ENCODE measurements at places on chromosomes 12 and 14. TPM values are rescaled to one million over a fixed set of nuclear protein-coding genes. Genes with fewer than 3 reads are reported as not detected.

DNA sequence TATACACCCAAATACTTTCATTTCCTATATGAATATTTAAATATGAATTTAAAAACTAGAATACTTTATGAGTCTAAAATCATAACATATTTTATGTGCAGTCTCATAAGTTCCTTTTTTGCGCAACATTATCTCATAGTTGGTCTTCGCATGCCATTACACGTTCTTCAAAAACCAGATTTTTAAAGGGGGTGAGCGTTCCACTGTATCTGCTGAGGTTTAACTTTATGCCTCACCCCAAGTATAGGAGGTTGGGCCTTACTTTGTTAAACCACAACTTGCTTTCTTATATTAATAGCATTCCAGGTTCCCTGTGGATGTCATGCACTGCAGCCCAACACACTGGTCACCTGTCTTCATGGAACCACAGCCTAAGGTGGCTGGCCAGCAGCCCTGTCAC lies 118.6 kb downstream of the APAF1 start:
- DNase-seq = no peak

DNA sequence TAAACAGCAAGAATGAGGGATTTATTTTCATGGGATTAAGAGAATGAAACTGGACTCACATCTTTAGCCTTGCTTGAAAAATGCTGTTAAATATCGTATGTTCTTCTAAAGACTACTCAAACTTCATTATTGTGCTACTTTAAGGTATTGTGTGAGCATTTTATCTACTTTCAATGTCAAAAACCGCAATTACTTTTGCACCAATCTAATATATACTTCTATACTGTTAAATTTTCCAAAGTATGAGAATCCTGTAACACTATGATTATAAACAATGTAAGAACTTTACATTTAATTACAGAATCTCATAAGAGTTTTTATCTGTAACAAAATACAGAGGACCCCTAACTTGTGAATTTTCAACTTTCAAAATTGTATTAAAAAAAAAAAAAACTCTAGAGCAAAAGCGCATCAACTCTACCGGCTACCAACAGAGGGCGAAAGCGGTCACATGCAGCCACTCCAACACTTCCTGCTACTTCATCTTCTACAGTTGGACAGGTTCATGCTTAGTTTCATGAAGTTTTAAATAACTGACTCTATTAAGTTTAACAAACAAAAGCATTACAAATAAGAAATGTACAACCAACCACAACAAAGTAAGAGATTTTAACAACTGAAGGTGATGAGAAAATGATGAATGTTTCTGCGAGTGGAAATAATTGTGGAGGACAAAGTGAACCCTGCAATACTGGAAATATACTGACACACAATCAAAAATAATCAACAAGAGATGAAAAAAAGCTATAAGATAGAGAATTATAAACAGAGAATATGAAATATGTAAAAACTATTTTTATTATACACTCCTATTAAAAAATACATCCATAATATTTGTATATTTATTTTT lies 210.9 kb downstream of the MED13L start:
- DNase-seq = peak; percentile 37

The LPAR5 gene
- polyA plus RNA-seq = 0.91 TPM

The C12orf54 gene
- 0.60 TPM for polyA plus RNA-seq

The SERPINA1 gene
- 92.0 TPM for polyA plus RNA-seq

The SERPINA12 gene
- polyA plus RNA-seq = 0.91 TPM
